ENCODE measurements at places on chromosomes 5 and 9. TPM values are rescaled to one million over a fixed set of nuclear protein-coding genes. Genes with fewer than 3 reads are reported as not detected.

Gene TAF11L14
- not detected for polyA plus RNA-seq

Gene DENND4C
- polyA plus RNA-seq: 25.2 TPM

Gene PPP3R2
- not detected for polyA plus RNA-seq

Gene GLDC
- polyA plus RNA-seq: 1.3 TPM

Gene SHOC1
- 0.26 TPM for polyA plus RNA-seq

Gene PPP6C
- 30.9 TPM for polyA plus RNA-seq

Gene CATSPER3
- 0.93 TPM for polyA plus RNA-seq

Gene OR2S2
- polyA plus RNA-seq: not detected

Gene IL31RA
- 0.54 TPM for polyA plus RNA-seq

Gene GNG10
- polyA plus RNA-seq: 41.6 TPM

Gene ANXA1
- polyA plus RNA-seq: 81.4 TPM

Gene GZMA
- 0.36 TPM for polyA plus RNA-seq

Gene ERAP2
- polyA plus RNA-seq: 8.4 TPM

Gene IL33
- polyA plus RNA-seq: 29.6 TPM

Gene FAM151B
- polyA plus RNA-seq: 5.2 TPM

Gene PCDHB3
- 2.6 TPM for polyA plus RNA-seq

Gene RANBP17
- 8.2 TPM for polyA plus RNA-seq

Gene AMBP
- polyA plus RNA-seq: 0.27 TPM

Gene GTF2H2
- 19.5 TPM for polyA plus RNA-seq

Gene PCDHGA6
- 4.4 TPM for polyA plus RNA-seq

Gene NUTM2F
- not detected for polyA plus RNA-seq

Gene SPATA31E1
- not detected for polyA plus RNA-seq

Gene SAPCD2
- polyA plus RNA-seq: 3.9 TPM

Gene FOXD4L5
- 1.1 TPM for polyA plus RNA-seq

Gene SLC46A2
- 0.18 TPM for polyA plus RNA-seq

Gene TPPP
- 7.7 TPM for polyA plus RNA-seq

Gene C8G
- polyA plus RNA-seq: 0.90 TPM

Gene DMRT3
- not detected for polyA plus RNA-seq

Gene INSL4
- polyA plus RNA-seq: not detected

Gene NR3C1
- polyA plus RNA-seq: 60.2 TPM

Gene TXNDC8
- not detected for polyA plus RNA-seq

Data from hindlimb muscle (tissue), 1 donor.